NCI-H510A treated with DMSO at 0.1 percent for 48 hours (cell line): ENCODE measurements at places on chromosomes 2 and 18.

DNA sequence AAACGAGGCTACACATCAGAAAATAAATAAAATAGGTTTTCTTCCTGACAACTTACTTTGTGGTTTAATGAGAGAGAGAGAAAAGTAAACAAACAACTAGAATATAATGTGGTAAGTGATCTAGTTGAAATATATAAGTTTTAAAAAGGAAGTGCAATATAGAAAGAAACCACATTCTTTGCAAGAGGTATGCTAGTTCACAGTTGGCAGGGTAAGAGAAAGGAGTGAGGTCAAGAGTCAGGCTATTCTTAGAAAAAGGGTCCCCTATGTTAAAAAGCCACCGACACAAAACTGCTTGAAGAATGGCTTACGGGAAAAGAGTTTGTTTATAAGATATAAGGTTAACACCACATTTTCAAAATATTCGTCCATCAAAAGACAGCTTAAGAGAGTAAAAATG is 462.1 kb downstream of the ERBB4 start:
- no peak for DNase-seq

- DNase-seq: no peak
These were observed 19.9 kb downstream of the PSMG2 start for GRCh38 chr18:12722731-12723130.

DNA sequence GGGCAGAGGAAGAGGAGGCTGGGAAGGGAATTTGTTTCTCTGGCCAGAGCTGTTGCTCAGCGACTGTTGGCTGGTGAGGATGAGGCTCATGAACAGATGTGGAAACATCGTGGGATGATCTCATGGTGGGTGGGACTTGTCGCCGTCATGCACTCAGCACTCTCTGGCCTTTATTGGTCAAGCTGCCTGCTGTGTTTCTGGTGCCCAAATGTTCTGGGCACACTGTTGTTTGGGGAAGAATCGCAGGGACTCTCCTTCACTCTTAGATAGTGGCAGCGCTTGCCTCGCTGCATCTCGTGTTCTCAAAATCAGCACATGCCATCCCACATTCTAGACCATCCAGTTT is 145.6 kb downstream of the AGAP1 start:
- peak; percentile 46 for DNase-seq

GRCh38 chr2:62396880-62397279 is 109.1 kb downstream of the TMEM17 start:
- DNase-seq: no peak

GRCh38 chr2:100957996-100958653 is 44.0 kb upstream of the RPL31 start:
- no peak for DNase-seq

DNA sequence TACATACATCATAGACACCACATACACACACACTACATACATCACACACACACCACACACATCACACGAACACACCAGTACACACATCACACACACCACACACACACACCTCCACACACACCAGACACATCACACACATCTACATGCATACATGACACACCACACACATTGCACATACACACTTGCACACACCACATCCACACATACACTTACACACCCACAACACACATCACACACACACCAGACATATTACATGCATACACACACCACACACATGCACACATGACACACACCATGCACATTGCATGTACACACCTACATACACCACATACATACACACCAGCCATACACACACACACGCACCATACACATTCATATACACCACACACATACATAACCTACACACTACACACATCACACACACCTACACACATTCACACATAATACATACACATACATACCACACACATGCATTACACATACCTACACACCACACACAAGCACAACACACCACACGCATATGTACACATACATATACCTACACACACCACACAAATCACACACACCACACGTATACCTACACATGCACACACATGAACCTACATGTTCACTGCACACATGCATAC is 156.5 kb downstream of the NDUFA10 start:
- DNase-seq: no peak

GRCh38 chr2:119071476-119071875 is 87.1 kb downstream of the C1QL2 start:
- DNase-seq: no peak

GRCh38 chr18:34820360-34821065 is 110.4 kb downstream of the DTNA start:
- no peak for DNase-seq

DNA sequence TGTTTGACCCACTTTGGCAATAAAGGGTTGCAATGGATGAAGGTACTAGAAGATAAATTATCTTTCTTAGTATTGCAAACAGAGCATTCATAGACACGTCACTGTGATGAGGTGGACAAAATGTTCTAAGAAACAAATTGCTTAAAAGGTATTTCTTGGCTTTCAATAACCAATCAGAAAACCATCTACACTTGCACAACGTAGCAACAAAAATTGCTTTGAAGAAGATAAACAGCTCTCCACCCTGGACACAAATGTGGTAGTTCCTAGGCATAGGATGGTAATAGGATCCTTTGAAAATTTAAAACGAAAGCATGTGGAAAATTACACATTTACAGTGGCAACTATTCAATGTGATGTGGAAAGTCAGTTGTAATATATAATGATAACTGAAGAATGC is 439.9 kb upstream of the ETAA1 start:
- no peak for DNase-seq

DNA sequence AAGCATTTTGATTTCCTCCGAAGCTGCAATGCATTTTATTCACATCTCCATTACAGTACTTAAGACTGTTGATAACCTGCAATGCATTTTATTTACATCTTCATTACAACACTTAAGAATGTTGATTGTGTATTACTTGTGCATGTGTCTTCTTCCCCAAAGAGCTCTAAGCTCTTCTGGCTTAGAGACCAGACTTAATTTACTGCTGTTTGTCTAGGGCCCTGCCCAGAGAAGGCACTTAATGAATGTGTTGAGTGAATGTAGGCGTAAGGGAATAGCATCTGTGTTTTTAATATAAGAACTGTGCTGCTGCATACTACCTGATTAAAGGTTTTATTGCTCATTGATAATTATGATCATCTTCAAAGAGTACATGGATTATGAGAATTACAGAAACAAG is 295.6 kb downstream of the ZNF385B start:
- DNase-seq: no peak

- DNase-seq: no peak
These were observed 10.4 kb downstream of the HRH4 start for GRCh38 chr18:24470805-24471204.

GRCh38 chr2:136334967-136335366 is 217.0 kb upstream of the CXCR4 start:
- no peak for DNase-seq

GRCh38 chr2:208031608-208032019 is 6.3 kb upstream of the PLEKHM3 start:
- no peak for DNase-seq

DNA sequence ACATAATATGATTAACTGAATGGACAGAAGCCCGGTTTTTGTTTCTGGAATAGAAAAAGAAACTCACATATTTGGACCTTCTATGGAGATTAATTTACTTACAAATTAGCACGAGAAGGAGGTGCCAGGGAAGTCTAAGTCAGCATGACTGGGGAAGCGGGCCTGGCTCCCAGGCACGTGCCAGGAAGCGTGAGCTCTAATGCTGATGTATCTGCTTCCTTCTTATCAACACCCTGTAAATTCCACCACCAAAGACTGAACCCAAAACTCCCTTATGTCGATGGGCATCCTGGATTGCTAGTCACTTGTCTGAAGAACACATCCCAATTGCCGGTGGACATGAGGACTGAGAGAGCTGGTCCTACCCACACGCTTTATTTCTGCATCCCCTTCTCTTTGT is 134.5 kb downstream of the GALNT14 start:
- no peak for DNase-seq

- DNase-seq: peak; percentile 28
These were observed 74.1 kb downstream of the COL4A3 start for GRCh38 chr2:227238238-227239237.

DNA sequence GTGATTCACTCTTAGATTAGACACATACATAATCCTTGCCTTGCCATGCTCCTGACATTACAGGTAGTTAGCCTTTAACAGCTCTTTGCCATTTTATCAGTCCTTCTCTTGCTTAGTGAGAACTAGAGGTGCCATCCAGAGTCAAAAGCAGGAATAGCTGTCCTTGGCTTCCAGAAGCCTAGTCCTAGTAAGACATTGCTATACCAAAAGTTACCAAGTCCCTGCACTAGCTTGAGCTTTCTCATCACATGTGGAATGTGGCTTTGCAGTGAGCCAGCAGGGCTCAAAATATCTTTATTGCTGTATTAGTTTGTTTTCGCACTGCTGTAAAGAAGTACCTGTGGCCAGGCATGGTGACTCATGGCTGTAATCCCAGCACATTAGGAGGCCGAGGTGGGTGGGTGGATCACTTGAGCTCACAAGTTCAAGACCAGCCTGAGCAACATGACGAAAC is 104.7 kb upstream of the NOSTRIN start:
- DNase-seq: no peak

DNA sequence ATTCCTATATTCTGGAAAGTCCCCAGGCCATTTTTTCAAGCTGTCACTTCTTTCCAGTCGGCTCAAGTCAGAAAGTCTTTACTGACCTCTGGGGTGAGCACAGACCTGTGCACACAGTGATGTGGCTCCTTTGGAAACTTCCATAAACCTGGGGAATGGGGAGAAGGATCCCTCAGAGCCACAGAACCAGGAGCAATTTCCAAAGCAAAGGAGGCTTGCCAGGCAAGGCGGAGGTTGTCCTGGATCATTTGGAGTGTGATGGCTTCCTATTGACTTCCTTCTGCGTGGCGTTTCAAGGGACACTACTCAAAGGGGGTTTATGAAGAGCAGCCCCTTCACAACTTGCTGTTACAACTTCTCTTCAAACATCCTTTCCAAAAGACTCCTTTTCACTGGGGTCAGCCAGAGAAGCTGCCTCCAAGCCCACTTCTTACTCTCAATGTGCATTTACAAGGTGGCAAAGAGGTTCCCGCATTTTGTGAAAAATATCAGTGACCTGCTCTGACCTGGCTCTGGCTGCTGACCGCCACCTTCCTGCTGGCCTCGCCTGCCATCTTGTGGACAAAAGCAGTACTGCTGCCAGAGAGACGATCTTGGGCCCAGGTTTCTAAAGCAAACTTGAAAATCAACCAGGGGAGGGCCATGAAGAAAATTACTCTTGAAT is 18.2 kb upstream of the TMEM247 start:
- peak; percentile 29 for DNase-seq
